Panc1 (cell line): ENCODE measurements at places on chromosomes 16 and 17. TPM values are rescaled to one million over a fixed set of nuclear protein-coding genes. Genes with fewer than 3 reads are reported as not detected.

DNA sequence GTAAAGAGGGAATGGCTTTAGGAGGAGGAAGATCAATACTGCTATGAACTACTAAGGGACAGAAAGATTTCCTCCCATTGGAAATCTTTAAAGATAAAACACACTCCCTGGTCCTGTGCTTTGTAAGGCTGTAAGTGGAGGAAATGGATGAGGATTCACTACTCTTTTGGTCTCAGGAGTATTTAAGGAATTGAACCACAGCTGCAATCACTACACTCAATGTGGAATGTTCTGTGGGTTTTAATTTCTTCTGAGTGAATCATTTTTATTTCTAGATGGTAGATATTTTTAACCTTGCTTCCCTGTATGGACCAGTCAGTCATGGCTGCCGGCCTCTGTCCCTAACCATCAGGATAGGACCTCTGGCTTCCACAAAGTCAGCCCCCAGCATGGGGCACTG lies 65.6 kb downstream of the SDR42E1 start:
- no peak for DNase-seq

GRCh38 chr16:85612191-85612800 lies 826 bp upstream of the GSE1 start:
- DNase-seq, result no peak

DNA sequence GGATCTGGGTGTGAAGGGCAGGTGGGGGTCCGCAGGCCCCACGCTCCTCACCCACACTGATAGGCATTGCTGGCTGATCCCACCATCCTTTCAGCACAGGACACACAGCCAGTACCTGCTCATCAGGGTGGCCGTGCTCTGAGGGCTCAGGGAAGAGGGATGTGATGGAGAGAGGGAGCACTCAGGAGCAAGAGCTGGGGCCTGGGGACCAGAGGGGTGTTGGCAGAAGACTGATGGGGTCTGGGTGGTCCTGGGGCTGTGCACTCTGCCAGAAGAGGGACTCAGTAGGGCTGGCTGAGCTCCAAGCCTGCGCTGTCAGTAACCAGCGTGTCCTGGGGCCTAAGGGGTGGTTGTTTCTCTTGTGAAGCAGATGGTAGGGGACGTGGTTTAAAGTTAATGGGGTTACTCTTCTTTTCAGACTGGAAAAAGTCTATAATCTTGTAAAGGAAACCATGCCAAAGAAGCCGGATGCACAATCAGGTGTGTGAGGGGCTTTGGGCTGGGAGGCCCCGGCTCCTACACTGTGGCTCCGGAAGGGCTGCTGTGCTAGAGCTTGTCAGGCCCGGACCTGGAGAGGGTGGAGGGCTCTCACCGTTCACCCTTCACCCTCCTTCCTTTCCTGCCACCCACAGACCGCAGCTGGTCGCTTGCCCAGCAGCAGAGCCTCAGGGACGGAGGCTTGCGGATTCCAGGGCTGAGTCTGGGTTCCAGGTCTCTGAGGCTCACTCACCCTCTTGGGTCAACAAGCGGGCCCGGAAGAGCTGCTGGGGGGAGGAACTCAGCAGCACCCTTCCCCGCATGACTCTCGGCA lies 27.8 kb downstream of the POLR3E start:
- DNase-seq, result no peak

Gene MYL11
- total RNA-seq, result not detected

DNA sequence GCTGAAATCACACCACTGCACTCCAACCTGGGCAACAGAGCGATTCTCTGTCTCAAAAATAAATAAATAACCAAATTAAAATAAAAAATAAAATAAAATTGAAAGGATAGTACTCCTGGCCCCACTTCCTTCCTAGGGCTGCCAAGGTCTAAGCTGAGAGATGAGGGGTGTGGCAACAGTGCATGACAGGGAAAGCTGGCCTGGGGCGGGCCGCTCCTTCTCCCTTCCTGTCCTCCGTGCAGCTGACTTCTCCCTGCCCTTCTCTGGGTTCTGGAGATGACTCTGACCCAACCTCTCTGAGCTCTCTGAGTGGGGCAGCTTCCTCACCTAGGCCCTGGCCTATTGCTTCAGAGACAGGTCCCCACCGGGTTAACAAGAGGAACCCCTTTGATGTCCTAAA lies 8.7 kb upstream of the SLC25A39 start:
- DNase-seq, result no peak

Gene CTCF
- 33.1 TPM for total RNA-seq

DNA sequence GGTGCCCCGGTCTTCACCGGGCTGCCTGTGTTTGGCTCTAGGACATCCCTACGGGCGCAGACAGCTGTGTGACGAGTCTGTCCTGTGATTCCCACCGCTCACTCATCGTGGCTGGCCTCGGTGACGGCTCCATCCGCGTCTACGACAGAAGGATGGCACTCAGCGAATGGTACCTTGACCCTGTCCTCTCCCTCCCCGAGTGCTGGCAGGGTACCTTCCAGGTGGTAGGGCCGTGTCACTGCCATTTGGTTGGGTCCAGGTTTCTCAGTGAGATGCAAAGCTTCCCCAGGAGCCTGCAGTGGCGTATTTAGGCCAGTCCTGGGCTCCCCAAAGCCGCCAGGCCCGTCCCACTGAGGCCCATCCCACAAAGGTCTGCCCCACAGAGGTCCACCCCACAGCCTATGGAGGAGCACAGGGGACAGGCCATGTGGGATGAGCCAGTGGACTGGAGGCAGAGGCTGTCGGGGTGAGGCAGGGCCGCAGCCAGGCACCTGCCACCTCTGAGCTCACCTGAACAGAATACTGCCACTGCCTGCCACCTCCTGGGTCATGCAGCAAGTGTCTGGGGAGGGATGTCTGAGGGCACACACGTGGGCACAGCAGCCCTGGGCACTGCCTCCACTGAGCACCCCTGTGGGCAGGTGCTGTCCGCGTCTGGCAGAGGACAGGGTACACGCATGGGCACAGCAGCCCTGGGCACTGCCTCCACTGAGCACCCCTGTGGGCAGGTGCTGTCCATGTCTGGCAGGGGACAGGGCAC lies 31.4 kb upstream of the CHMP6 start:
- no peak for DNase-seq

DNA sequence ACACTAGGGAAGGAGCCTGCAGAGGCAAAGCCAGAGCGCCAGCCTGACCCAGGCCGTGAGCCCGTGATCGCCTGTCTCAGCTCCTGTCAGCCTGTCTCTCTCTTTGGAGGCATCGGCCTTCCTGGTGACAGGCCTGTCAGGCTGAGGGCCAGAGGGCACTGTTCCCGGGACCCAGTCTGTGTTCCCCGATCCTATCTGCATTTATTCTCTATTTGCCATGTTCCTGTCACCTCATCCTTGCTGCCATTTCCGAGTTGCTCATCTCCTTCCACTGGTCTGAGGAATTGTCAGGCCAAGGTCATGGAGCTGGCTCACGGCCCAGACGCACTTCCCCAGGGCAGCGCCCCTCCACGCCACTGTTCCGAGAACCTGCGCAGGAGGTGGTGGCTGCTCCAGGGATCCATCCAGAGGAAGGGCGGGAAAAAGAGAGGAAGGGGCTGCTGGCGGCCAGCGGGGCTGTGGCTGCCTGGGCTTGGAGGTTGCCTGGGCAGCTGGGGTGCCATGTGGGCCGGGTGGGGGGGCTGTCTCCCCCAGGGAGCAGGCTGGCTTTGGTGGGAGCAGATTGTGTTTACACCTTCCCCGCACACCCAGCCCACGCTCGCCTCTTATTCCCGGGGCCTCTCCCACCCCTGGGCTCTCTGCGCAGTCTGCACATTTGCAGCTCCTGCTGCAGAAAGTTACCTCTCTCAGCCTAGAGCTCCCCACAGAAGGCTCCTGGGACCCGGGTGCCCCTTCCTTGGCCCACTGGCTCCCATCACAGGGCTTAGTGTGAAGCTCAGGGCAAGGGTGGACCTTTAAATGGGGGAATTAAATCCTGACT lies 4.9 kb downstream of the PRCD start:
- no peak for DNase-seq

- no peak for DNase-seq
These were observed 370.1 kb upstream of the CDH8 start for GRCh38 chr16:62406387-62406786.

GRCh38 chr17:82544431-82545070 lies 25.0 kb downstream of the FOXK2 start:
- no peak for DNase-seq

DNA sequence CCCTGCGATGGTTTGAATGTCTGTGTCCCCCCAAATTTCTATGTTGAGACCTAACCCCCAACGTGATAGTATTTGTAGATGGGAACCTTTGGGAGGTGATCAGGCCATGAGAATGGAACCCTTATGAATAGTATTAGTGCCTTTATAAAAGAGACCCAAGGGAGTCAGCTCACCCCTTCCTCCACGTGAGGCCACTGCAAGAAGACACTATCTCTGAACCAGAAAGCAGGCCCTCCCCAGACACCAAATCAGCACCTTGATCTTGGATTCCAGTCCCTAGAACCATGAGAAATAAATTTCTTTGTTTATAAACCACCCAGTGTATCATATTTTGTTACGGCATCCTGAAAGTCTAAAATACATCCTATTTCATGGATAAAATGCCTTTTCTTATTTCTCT lies 64.4 kb upstream of the LRRC37A3 start:
- no peak for DNase-seq

DNA sequence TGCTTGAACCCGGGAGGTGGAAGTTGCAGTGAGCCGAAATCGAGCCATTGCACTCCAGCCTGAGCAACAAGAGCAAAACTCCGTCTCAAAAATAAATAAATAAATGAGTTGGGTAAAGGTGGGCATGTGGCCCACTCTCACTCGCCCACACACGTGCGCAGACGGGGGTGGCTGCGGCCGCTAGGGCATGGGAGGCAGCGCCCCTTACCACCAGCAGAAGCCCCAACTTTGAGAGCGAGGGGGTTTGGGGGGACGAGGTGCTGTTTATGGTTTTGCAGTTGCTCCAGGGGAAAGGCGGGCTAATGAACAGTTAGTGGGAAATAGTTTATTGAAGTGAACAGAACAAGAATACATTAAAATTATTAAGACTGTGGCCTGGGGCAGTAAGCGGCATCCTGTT lies 14.9 kb upstream of the RBFOX3 start:
- DNase-seq, result no peak

DNA sequence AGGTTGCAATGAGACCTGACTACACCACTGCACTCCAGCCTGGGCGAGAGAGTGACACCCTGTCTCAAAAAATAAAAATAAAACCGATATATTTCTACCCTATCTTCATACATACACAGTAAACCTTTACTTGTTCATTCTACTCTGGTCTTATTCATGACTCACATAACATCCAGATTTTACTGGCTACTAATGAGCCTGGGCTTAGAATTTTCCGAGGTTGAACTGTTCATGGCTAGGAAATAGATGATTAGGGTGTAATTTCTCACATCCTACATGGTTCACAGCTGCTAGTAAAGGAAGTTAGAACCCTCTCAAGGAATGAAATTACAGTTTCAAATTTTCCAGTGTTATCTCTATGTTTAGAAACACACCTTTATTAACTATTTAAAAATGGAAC lies 14.7 kb downstream of the GSPT1 start:
- DNase-seq, result no peak

DNA sequence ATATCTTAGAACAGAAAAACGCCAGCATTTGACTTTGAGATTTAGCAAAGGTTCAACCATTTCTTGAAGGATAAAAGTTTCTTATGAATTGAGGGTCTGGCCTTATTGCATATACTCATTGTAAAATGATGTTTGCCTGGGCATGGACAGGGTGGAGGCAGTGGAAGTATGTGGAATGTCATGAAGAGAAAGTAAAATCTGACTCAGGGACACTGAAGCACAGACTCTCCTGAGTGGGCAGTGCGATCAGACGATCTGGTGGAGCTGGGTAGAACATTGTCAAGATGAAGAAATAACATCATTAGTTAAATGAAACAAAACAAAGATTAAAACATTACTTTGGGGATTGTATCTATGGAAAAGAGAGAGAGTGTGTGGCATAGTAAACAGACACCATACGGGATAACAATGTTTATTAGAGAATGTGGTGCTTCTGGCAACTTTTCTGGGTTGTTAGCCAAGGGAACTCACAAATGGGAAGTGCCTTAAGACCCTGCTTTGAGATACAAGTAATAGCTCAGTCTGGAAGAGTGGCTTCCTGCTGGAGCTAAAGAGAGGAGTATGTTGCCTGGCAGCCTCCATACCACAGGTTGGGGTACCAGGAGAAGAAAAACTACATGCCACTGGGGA lies 4.4 kb downstream of the MAP3K3 start:
- DNase-seq, result no peak

DNA sequence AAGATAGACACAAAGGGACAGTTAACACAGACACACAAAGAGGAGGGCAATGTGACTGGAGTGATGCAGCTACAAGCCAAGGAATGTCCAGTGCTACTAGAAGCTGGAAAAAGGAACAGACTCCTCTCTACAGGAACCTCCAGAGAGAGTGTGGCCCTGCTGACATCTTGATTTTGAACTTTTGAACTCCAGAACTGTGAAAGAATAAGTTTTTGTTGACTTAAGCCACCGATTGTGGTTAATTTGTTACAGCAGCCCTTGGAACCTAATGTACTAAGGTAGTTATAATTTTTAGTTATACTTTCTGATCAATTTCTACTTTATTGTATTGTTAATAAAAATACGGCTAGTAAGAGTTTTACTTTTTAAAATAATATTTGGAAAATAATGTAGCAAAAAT lies 129.1 kb downstream of the MYO1D start:
- no peak for DNase-seq

DNA sequence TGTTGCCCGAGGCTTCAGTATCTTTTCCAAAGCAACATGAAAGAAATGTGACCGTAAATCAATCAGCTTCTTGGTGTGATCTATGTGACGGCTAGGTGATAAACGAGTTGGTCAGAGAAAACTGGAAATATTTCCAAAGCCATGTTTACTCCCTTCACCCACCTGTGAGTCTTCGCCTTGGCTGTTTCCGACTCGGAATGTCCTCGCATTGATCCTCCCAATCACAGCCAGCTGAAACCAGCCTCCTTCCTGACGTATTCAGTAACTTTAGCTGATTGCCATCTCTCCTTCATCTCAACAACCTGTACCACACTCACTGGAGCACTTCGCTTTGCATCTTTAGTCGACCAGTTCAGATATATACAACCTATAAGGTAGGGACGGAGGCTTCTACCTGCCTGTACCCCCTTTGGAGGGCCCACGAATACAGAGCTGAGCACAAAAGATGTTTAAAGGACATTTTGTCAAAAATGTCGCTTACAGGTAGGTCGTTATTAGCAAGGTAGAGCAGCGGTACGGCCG lies 705 bp downstream of the KRABD2 start:
- no peak for DNase-seq

GRCh38 chr17:11545696-11546095 lies 52.6 kb upstream of the DNAH9 start:
- no peak for DNase-seq

GRCh38 chr17:82314012-82314726 lies 3.2 kb downstream of the CD7 start:
- DNase-seq, result no peak

GRCh38 chr16:77918809-77919707 lies 103.3 kb upstream of the CLEC3A start:
- no peak for DNase-seq

GRCh38 chr17:66749217-66749832 lies 85.6 kb upstream of the CACNG5 start:
- no peak for DNase-seq

DNA sequence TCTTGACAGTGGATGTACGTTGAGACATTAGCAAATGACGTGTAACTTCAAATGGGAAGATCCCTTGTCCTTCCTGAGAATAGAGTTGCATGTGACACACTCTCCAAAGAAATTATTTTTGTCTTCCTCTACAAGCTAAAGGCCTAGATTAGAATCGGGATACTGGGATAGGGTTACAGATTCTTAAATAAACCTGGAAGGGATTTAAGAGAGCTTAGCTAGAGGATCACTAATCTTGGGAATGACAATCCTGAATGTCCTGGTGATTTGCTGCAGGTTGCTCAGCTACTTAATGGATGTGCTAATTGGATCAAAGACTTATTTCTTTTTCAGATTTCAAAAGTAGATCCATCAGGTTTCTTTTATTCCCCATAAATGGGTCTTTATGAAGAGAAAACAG lies 101.9 kb downstream of the KCNJ2 start:
- DNase-seq, result no peak
